ENCODE measurements at places on chromosomes 4 and X. TPM values are rescaled to one million over a fixed set of nuclear protein-coding genes. Genes with fewer than 3 reads are reported as not detected.

- no peak for DNase-seq
Measured at GRCh38 chrX:109936598-109936997, 66.3 kb upstream of the TMEM164 start.

- no peak for DNase-seq
Measured at GRCh38 chr4:147354237-147354636, 126.7 kb upstream of the EDNRA start.

GRCh38 chr4:38860788-38861424, 4.3 kb upstream of the TLR6 start:
- peak; percentile 45 for DNase-seq

DNA sequence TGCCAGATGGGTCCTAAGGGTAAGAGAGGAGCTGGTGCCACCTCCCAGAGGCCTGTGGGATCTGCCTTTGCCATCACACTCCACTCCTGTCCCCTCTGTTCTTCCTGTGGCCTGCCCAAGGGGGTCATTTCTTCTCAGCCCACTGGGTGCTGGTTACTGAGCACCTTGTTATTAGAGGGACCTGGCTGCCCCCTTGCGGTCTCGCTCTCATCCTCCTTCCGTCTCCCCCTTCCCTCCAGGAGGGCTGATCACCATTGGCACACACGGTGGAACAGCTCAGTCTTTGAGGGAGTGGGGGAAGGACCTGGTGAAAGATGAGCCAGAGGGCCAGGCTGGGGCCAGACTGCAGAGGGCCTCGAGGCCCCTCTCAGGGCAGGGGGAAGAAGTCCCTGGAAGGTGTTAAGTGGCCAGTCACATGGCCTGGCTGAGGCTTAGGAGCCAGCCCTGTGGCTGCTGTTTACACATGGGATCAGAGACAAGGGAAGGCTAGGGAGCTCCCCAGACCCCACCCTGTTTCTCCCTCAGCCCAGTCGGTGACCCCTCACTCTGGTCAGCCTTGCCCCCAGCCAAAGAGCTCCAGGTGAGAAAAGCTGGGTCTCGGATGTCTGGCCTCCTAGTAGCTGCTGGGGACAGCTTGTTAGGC, 68.1 kb downstream of the MTMR1 start:
- DNase-seq, result no peak

- DNase-seq, result no peak
Measured at GRCh38 chr4:124711471-124712371, 811 bp downstream of the ANKRD50 start.

DNA sequence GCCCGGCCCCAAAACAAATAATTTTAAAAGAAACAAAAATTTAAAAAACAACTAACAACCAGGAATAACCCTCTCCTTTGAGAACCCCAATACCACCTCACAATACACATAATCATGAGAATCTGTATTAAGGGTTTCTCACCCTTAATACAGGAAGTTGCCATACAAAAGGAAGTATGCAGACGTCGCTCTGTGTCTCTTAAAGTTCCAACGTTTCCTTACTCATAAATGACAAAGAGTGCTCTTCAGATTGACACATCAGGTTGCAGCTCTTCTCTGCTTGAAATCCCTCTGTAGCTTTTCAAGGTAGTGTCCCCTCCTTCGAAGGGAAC, 73.9 kb upstream of the IRF2 start:
- DNase-seq, result no peak

- DNase-seq, result no peak
Measured at GRCh38 chr4:2393353-2394270, 24.8 kb downstream of the ZFYVE28 start.

DNA sequence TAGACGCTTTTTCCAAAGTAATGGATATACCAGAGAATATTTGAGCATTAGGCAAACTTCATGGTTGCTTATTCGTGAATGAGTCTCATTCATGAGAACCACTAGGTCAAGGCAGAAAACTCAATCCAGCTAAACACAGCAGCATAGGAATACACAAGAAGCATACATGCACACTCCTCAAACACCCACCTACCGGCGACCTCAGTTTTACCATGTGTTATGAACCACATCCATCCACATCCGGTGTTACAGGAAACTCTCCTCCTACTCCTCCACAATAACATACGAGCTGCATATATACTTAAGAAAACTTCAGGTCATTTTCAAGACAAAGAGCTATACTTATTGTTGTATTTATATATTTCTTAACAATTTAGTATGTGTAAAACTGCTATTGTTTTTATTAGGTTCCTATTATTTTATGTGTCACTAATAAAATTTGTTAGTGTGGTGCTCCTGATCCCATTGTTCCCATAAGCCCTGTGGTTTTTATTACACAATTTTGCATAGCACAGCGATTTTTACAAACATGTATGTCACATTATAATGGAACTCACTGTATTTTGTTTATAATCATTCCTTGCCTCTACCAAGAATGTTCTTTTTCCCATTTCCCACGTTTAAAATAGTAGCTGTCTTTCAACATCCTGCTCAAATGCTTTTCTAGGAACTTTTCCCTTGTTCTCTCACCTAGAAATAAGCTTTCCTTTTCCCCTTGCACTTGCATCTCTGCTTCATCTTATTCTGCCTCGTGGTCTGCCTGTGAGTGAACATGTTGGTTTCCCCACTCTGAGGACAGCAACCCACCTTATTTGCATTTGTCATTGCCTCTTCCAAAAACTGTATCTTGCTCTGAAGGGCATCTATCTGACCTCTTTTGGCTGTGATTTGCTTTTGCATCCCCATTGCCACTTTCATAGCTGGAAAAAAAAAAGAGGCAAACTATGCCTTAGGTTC, 48.3 kb downstream of the STBD1 start:
- peak; percentile 14 for DNase-seq

Gene PCDH19
- not detected for total RNA-seq

Gene KIT
- total RNA-seq, result 0.17 TPM

Gene CSAG1
- not detected for total RNA-seq

Gene SLC10A4
- total RNA-seq, result 0.10 TPM
